Stimulated activated CD4-positive, alpha-beta T cell treated with anti-CD3 and anti-CD28 coated beads, Interleukin-1b, Interleukin-23, amount 100 ng/mL, for 24 hours (primary cell): ENCODE measurements at places on chromosomes 11 and 22.

GRCh38 chr22:44391481-44392445 is 79.0 kb upstream of the SHISAL1 start:
- DNase-seq: no peak

- DNase-seq: no peak
Observed at GRCh38 chr11:36953976-36954375, 355.9 kb upstream of the RAG2 start.

DNA sequence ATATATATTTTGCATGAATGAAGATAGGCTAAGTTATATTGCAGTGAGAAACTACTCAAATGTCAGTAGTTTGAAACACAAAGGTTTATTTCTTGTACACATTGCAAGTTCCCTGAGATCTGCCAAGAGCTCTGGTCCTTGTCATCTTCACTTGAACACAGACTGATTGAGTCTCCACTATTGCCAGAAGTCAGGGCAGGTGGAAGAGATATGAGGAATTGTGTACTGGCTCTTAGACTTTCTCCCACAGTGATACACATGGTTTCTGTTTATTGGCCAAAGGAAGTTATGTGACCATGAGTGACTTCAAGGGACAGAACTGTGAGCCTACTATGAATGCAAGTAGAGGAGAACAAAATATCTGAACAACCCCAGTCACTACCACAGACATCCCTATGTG is 44.2 kb downstream of the PPFIBP2 start:
- no peak for DNase-seq

DNA sequence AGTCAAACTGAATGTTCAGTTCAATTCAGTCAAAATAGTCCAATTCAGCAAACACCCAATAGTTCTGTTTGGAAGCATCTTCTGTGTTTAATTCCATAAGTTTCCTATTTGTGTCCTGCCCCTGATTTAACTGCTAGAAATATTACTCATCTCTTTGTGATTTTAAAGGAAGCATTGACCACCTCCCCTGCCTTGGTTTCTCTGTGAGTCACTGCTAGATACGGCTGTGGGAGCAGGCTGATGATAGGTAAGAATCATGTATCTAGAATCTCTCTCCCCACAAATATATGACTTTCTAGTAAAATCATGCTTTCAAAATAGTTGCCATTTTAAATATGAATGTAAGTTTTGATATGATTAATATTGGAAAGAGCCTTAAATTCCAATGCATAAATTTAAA is 888.5 kb downstream of the NTM start:
- DNase-seq: no peak

DNA sequence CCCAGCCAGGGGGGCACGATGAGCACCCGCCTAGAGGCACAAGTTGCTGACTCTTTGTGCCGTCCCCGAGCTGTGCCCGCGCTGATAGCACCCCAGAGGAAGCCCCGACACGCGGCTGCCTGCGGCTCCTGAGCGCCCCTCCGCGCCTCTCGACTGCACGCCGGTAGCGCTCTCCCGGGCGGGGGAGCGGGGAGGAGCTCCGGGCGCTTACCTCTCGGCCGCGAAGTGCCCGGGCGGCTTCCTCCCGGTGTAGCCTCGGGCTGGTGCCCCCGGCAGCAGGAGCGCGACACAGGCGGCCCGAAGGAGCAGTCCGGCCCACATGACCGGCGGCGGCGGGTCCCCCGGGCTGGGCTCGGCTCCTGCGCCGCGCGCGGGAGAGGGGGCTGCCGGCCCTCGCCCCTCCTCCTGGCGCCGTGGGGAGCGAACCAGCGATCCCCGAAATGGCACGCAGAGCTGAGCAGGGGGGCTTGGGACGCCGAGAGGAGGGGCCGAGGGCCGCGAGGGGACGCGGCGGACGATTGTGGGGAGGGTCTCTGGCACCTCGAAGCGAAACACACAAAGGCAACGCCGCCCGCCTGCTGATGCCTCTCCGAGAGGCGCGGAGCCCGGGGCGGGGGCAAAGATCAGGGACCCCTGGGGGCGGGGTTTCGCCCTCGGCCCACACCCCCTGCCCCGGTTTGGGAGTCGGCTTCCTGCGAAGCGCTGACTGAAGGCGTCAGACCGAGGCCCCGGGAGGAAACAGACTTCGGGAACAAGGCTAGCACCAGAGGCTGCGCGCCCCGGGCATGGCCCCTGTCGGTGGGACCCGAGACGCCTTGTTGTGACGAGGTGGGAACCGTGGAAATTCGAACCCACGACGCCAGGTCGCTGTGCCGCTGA is at the start of gene VWCE:
TSS of gene VWCE (minus strand) at position 600 of the 879 bp plus-strand sequence. CDS start at position 321, 279 bp downstream.
- DNase-seq: peak; percentile 61

- no peak for DNase-seq
Observed at GRCh38 chr11:118648291-118648690, 31.2 kb downstream of the TREH start.

GRCh38 chr11:112613051-112613972 is 347.9 kb upstream of the NCAM1 start:
- DNase-seq: no peak

DNA sequence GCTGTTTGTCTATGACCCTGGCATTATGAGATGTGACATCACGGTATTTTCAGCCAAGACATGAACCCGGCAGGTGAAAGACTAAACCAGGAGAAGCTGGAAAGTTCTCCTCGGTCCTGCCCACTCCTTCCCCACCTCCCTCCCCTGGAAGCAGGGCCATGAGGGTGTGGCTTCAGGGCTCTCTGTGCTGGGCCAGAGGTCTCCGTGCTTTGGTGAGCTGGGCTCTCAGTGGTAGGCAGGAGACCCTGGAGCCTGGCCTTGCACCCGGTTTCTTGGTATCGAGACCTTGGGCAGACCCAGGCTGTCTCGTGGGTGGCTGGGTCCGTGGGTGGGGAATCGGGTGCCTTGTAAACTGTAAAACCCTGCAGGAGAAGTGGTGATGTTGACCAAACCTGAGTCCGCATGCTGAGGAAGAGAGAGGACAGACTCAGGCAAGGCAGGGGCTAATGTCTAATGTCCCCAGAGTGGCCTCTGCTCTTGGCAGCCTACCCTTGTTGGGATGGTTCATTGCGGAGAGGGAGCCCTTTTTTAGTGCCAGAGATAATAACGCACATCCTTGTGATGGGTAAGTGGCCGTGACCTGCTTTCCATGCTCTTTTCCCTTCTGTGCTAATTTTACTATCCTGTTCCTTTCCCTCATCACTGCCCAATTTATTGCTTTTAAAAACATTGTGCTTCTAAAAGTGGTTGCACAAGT is 48.6 kb upstream of the PARVG start:
- DNase-seq: no peak

DNA sequence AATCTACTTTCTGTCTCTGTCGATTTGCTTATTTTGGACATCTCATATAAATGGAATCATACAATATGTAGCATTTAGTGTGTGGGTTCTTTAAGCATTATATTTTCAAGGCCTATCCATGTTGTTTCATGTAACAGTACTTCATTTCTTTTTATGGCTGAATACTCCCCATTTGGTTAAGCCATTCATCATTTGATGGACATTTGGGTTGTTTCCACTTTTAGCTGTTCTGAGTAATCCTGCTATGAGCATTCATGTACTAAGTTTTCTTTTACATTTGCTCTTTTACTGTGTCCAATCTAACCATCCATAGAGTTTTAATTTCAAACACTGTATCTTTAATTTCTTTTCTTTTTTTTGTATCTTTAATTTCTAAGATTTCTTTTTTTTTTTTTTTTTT is 55.6 kb upstream of the SPTBN2 start:
- DNase-seq: no peak

- DNase-seq: no peak
Observed at GRCh38 chr22:47304191-47304831, 541.9 kb downstream of the TBC1D22A start.

DNA sequence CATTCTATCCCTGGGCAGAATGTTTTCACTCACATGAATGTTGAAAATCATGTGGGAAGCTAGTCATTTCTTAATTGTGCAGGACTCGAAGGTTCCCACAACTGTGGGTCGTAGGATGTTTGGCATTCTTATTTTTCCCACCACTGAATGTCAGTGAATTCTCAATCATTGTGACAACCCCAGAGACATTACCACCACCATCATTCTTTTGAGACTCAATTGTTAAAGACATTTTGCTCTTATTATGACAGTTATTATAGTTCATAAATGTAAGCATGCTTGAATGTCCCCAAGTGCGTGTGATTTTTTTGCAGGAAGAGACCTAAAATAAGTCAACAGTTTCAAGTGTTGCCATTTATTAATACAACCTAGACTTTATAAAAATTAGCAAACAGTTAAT is 19.0 kb downstream of the PACS1 start:
- no peak for DNase-seq

- DNase-seq: no peak
Observed at GRCh38 chr22:22709719-22710445, 65.5 kb downstream of the GGTLC2 start.

DNA sequence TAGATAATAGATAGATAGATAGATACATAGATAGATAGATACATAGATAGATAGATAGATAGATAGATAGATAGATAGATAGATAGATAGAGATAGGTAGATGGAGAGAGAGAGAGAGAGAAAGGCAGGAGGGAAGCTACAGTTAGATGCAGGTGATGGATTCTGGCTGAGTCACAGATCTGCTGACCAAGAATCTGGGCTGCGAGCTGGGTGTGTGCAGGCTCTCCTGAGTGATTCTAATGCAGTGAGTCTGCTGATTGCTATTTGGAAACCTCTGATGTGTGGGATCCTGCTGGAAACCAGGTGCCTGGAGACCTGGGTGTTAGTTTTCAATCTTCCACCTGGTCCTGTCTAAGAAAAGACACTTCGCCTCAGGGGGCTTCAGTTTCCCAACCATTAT is 1441.8 kb downstream of the TBC1D22A start:
- no peak for DNase-seq

DNA sequence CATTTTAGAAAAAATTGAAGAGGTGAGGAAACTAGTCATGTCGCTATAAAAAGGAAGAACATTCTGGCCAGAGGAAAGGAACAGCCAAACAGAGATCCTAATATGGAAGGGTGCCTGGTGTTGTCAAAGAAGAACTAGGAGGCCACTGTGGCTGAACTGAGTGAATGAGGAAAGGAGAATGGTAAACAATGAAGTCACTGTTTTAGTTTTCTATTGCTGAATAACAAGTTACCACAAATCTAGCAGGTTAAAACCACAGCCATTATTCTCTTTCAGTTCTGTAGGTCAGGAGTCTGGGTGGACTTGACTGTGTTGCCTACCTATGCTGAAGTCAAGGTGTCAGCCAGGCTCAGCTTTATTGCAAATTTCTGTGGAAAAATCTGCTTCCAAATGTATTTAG is 549.3 kb upstream of the CCDC90B start:
- DNase-seq: no peak

GRCh38 chr22:32932176-32932575 is 126.0 kb downstream of the SYN3 start:
- DNase-seq: no peak

- DNase-seq: no peak
Observed at GRCh38 chr11:72243173-72244059, 560 bp downstream of the PHOX2A start.

- DNase-seq: no peak
Observed at GRCh38 chr22:47784991-47785390, 1022.5 kb downstream of the TBC1D22A start.

GRCh38 chr11:84333221-84333620 is 1047.1 kb upstream of the CCDC90B start:
- DNase-seq: no peak

DNA sequence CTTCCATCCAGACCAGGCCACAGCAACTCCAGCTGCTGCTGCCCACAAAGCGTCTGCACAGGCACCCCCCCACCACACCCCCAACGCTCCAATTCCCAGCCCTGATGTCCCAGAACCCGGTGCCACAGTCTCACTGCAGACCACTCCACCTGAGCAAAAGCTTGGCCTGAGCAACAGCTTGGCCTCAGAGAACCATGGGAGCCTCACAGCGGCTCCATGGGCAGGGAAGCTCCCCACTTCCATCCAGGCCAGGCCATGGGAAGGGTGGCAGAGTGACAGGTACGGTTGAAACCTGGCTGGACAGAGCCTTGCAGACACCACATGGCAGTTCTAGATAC is 13.2 kb downstream of the PLXNB2 start:
- DNase-seq: no peak

DNA sequence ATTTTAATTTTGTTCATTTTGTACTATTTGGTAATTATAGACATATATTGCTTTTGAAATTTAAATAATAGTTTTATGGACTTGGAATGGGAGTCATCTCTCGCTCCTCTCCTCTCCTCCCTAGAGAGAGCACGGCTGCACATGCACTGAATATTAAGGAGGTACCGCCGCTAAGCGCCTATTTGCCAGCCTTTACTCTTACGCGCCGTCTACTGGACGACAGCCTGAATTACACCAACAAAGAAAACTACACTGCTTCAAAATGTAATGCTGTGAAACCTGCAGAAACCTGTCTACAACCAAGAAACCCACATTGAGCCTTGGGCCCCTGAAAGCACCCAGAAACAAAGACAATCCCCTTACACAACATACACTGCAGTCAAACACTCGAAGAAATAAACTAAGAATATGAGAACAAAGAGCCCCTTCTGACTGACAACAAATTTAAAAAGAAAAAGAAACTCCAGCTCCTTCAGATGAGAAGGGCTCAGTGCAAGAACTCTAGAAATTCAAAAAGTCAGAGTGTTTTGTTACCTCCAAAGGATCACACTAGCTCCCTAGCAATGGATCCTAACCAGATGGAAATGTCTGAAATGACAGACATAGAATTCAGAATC is 737.2 kb downstream of the LRRC4C start:
- DNase-seq: no peak

GRCh38 chr11:22976146-22976545 is 115.9 kb upstream of the CCDC179 start:
- no peak for DNase-seq

DNA sequence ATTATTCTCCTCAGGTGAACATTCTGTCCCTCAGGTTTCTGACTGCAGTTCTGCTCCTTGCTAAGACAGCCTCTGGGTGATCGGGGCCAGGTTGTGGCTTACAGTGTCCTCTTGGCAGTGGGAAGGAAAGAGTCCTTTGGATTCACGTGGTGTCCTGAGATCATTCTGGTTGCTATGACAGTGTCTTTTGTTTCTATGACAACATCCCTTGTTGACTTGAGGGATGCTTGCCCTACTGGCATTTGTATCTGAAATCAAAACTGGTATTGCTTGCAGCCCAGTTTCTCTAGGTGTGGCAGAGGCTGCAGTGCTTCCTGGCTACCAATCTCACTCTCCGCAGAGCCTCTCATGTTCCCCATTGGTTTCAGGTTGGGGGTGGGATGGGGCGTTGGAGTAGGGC is 151.8 kb upstream of the CCDC90B start:
- no peak for DNase-seq

GRCh38 chr11:88709567-88709966 is 356.2 kb downstream of the GRM5 start:
- no peak for DNase-seq

- no peak for DNase-seq
Observed at GRCh38 chr22:50001388-50002231, 11.0 kb downstream of the IL17REL start.

GRCh38 chr11:88104408-88104807 is 70.8 kb downstream of the RAB38 start:
- no peak for DNase-seq
